Kasumi-1 (cell line): ENCODE measurements at places on chromosomes 3 and 15.

DNA sequence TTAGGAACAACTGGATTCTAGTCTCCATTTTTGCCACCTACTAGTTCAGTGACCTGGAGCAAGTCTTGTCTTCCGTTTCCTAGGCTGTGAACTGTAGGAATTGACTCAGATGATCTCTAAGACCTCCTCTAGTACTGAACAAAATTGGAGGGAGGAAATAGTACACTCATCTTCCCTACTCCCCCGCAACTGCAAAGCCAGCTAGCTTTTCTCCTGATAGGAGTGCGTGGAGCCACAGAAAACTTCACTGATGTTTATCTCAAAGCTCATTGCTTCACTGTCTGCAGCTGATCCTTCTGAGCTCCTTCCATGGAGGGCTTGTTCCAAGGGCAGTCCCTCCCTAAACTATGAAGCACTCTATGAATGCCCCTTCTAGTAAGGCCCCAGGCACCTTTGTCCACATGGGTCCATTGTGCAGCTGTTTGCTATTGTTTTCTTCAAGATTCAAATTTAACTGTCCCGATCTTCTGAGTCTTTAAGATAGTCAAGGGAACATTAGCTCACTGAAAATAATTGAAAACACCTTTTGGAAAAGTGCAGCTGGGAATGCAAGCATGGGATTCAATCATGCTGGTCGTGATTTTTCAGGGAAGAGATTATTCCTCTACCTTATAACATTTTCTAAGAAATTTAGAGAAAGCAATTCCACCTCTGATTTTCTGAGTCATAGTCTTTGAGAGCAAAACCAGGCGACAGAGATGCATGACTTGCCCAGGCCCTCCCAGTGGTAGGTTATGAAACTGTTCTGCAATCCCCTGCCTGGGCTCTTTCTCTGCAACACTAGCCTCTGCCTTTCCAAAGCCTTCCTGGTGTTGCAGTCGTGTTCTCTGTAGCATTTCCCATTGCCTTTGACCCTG lies 24.3 kb downstream of the FILIP1L start:
- DNase-seq: peak; percentile 70

DNA sequence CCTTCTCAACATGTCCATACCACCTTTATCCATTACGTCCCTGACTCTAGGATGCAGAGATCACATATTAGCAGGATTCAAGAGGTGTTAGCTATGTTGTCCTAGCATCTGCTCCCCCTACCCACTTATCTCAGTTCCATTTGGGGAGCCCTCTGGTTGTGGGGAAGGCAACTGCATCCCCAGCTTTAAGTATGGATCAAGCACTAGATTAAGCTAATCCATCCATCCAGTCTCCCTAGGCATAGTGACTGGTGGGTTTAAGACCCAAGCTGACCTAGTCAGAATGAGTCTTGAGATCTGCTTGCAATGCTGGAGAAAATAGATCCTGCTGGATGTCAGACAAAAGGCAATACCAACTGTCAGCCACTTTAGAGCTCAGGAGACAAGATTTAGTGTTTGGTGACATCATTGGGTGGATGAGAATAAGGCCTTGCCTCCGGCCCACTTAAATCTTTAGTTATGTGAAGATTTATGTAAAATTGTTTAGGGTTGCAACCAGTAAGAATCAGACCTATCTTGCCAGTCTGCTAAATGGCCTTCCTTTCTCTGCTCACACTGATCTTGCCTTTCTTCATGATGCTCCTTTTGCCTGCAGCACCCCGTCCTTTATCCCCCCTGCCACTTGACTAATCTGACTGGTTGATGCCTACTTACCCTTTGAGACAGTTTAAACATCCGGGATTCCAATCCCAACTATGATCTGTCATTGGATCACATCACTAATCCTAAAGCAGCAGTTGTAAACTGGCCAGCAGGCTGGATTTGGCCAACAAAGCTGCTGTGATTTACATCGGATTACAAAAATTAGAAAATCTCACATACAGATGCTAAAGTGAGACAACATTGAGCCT lies 2.1 kb upstream of the ISY1 start:
- DNase-seq: peak; percentile 36

DNA sequence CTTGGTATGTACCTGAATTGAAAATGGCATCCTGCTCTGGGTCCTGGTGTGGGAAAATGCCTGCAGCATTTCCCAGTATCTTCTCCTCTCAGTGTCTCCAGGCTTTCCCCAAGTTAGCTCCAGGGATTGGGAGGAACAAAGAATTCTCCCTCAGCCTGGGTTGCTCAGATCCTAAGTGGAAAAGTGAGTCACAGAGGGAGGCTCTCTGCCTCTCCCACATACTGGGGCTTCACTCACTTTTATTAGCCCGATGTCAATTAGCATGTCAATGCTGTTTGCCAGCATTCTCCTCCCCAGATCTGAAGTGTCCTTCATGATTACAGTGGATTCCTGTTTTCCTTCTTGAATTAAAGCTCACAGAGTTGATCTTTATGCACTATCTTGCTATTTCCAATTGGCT lies 655.0 kb downstream of the EPHA3 start:
- no peak for DNase-seq

GRCh38 chr3:86954226-86954625 lies 36.7 kb downstream of the VGLL3 start:
- DNase-seq: peak; percentile 2

DNA sequence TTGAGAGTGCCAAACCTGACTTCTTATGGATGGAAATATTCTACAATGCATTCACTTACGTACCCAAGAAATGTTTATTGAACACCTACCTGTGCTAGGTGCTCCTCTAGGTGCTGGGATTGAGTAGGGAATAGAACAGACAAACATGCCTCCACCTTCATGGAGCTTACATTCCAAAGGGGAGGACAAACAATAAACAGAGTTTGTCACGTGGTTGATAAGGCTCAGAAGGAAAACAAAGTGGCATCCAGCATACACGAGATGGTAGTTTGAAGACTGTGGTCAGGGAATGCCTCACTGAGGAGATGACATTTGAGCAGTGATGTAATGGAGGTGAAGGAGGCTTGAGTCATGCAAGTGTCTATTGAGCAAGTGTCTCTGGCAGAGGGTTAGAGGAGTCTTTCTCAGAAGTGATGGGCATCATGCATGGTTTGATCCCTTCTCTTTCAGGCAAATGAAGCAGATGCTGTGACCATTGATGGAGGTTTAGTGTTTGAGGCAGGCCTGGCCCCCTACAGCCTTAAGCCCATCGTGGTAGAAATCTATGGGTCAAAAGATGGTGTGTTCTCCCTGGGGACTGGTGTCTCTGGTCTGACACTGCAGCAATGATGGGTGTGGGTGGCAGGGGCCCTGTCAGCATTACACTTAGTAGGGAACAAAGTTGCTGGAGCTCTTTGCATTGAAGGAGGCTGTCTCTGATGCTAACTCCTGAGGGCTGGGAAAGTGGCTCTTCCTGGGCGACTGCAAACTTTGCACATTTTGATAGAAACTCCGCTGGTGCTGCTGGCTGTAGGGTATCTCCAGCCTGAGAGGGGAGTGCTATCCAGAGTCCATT lies 29.7 kb upstream of the TOPBP1 start:
- DNase-seq: no peak

DNA sequence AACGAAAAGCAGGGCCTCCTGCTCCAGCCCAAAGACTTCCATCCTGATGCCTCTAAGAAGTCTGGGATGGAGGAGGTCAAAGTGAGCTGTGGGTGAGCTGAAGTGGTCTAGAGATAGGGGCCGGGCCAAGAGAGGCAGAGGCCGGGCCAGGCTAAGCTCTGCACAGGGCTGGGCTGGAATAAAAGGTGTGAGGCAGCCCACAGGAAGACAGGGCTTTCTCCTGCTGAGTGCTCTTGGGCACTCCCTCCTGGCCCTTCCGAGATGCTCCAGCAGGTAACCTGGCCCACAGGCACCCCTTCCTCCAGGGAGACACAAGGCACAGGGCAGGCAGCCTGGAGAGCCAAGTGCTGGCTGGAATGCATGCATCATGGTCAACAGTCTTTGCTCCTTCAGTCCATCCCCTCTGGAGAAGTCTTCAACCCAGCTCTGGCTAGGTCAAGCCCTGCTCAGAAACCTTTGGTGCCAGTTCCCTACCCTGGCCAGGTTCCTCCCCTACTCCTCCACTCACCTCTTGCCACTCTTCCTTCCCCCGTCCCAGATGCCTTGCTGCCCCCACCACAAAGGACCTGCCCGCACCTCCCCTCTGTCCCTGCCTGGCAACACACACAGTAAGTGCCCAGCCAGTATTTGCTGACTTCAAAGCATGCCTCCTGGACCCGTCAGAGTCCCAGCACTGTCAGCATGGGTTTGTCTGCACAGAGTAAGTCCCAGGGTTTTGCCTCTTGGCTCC lies 93.6 kb downstream of the SEC22A start:
- no peak for DNase-seq

- no peak for DNase-seq
These were observed 129.1 kb upstream of the UMPS start for GRCh38 chr3:124601190-124601589.

- DNase-seq: no peak
These were observed 248.3 kb downstream of the LPP start for GRCh38 chr3:188402229-188402628.

- DNase-seq: no peak
These were observed 482.6 kb upstream of the ZNF717 start for GRCh38 chr3:76267851-76268380.

- DNase-seq: no peak
These were observed 169.3 kb upstream of the TPM1 start for GRCh38 chr15:62873203-62873602.

DNA sequence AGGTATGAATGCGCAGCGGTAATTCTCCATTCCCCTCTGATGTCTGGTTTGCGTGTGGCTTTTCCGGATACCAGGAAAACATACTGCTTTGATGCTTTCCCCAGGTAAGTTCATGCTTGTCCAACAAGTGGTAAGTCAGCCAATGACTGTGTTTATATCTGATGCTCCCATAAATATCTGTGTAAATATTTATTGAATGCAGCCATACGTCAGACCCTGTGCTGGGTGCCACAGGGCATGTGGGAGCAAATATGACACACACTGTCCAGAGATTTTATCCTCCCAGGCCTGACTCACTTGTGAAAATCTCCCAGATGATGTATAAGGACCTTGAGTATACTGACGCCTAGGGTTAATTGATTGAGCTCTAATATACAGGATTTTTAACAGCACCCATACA lies 29.6 kb upstream of the CEMIP start:
- DNase-seq: no peak

- DNase-seq: no peak
These were observed 12.5 kb upstream of the IL16 start for GRCh38 chr15:81184188-81184587.

GRCh38 chr15:36501063-36501678 lies 78.3 kb upstream of the CDIN1 start:
- DNase-seq: peak; percentile 69

- DNase-seq: no peak
These were observed 28.0 kb downstream of the FAM3D start for GRCh38 chr3:58638591-58638990.

- no peak for DNase-seq
These were observed 155.7 kb downstream of the RAB11A start for GRCh38 chr15:66025015-66025452.

- DNase-seq: peak; percentile 17
These were observed 81.5 kb downstream of the MB21D2 start for GRCh38 chr3:192835818-192836815.

DNA sequence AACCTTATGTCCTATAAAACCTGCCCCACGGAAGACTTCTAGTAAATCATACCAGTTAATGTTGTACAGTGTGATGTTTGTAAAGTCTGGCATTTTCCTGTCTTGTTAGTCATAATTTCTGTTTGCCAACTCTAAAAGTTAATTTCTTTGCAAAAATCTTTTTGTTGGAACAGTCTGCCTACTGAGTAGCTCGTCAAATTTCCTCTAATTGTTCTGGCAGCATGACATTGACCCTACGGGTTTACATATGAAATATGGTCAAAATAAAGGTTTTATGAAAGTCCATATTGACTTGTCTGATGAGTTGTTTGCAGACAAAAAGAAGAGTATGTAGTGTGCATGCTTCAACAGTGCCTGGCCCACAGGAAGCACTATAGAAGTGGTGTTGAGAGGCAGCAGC lies 79.8 kb upstream of the SOX2 start:
- DNase-seq: no peak

DNA sequence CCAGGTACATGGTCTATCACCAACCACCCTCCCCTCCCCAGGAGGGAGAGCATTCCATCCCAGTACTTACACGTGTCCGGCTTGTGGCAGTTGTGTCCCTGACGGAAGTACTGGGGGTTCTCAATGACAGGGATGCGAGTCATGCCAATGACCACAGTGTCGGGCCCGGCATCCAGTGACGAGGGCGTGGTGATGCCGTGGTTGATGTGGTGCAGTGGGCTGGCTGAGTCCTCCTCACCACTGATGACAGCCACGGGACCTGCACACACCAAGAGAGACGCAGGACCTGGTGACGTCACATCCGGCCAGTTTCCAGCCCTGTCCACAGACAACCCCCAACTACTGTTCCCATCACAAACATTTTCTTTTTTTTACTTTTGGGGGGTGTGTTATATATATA lies 223.8 kb downstream of the NTRK3 start:
- DNase-seq: no peak

DNA sequence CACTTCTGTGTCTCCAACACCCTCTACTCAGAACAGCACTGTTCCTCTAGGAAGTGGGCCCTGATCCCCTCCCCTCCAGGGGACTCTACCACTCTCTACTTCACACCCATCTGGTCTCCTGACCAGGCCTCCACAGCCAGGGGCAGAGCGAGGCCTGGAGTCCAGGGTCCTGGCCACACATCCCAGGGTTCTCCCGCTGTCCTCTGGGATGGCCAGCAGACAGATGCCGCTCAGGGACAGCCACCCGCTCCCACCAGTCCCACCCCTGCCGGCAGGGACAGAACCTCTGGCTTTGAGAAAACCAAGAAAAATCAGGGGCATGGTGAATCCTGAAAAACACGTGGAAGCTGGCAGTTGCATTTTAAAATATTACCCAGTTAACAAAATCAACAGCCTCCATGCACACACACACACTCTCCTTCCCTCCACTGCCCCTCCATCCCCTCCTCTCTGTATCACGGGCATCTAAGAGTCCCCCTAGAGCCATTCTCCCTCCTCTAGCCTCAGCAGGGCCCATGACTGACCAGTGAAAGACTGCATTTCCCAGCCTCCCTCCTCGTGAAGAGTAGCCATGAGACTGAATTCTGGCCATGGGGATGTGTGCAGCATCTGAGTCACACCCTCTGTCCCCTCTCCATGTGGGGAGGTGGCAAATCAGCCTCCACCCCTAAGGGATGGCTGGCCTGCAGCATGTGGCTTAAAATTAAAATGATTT lies 32.1 kb upstream of the IQSEC1 start:
- DNase-seq: no peak
